ENCODE measurements at places on chromosomes 1 and 21.

DNA sequence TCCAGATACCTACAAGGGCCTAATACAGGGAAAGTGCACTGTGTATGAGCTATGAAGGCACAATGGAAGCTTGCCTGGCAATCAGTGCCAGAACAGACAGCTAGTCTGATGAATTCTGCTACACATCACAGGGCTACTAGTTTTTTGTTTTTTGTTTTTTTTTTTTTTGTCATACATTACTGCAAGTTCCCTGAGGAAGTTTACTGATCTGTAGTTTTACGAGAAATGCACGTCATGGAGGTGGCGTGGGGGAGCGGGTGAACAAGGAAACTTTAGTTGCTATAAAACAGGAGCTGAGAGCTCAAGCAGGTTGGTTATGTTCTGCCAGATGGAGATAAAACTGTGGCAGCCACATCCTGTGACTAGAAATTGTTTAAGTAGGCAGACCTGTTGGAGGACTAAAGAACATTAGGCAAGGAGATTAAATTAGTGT, 17.7 kb downstream of the PTPRC start:
- no peak for DNase-seq

DNA sequence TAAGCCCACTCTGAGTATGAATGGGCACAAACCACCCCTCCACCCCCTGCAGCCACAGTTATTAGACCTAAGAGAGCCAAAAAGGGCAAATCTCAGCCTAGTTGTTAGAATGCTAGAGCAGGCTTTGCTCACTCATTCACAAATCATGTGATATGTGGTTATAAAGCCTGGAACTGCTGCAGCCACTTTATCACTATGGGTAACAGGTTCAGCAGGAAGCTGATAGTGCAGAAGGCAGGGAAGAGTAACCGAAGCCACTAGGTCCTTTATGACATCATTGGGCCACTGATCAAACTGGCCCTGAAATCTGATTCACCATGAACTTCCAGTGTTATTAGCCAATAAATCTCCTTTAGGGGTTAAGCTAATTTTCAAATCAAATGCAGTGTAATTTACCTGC, 134.7 kb downstream of the GRIK1 start:
- DNase-seq, result no peak

DNA sequence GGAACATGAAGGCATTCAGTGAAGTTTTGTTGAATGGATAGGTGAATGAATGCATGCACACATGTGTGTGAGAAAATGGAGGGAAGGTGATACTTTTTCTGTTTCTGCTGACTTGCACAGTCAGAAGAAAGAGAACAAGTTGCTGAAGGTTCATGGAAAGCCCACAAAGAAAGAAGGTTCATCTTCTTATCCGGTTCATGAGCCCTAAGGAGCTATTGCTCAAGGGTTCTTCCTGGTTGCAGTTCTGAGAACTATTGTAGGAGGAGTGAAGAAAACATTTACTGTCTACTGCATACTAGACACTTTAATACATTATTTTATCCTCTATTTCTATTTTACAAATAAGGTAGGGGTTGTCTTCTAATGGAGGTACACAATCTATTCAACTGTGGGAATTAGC, 13.4 kb upstream of the NIBAN1 start:
- DNase-seq, result no peak

DNA sequence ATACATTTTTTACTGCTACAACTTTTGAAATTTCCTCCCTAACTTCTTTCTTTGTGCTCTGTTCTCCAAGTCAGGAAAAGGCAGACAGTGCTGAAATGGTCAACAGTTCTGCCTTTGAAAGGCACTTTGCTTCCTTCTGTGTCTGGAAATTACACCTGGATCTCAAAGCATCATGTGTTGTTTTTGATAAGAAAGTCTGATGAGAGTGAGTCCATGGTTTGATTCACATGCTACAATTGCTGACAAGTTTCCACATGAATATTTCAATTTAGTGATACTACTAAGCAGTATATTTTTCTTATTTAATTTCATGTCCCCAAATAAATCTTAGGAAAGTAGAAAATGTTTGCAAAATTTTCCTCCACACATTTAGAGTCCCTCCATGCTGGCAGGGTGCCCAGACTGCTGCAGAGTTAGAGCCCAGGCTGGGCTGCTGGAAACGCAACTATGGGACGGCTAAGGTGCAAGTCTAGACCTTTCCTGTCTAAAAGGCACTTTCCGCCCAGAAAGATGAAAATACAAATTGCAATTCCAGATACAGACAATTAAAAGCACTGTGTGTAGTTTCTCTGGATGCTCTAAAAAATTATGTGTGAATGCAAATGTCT, 96.6 kb upstream of the RUNX1 start:
- DNase-seq, result no peak

DNA sequence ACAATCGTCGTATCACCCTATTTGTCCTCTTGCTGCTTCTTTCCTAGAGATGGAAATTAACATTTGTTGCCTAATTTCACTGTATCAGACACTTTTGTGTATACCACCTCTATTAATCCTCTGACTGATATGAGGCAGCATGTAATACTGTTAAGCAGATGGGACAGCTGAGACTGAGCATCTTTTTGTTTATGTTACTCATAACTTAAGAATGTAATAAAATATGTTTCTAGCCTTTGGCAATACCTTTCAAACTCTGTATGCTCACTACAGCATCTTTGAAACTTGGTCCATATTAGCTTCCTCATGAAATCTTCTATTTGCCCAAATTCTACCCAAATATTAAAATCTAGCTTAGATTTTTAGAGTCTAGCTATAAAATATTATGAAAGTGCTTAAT, 2.3 kb downstream of the OR14K1 start:
- no peak for DNase-seq

DNA sequence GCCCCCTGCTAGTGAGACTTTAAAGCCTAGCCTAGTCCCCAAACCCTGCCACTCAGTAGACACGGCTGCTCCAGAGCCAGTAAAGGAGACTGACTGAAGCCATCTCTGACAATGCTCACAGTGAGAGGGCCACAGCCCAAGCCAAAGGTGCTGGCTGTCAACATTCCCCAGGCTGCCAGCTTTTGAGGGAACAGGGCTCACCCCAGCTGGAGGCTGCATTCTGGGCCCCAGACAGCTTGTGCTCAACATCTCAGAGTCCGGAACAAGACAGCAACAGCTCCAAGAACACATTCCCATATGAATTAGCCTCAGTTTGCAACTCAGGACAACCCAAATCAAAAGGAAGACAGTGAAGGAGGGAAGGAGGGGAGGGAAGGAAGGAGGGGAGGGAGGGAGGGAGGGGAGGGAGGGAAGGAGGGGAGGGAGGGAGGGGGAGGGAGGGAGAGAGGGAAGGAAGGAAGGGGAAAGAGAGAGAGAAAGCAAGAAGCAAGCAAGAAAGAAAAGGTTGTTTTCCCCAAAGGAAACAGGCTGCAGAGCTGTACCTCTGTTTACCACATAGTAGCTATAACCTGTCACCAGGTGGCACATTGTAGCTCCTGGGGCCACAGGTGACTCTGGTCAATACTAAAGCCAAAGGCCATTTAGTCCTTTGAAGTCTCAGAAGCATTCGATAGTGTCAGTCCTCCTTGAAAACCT, 5.4 kb downstream of the ARTN start:
- no peak for DNase-seq

GRCh38 chr21:14685568-14685967, 139.5 kb upstream of the SAMSN1 start:
- no peak for DNase-seq

GRCh38 chr1:160427625-160428024, 27.3 kb downstream of the VANGL2 start:
- DNase-seq, result no peak

- no peak for DNase-seq
These were observed 30.5 kb upstream of the FGGY start for GRCh38 chr1:59266180-59266926.

DNA sequence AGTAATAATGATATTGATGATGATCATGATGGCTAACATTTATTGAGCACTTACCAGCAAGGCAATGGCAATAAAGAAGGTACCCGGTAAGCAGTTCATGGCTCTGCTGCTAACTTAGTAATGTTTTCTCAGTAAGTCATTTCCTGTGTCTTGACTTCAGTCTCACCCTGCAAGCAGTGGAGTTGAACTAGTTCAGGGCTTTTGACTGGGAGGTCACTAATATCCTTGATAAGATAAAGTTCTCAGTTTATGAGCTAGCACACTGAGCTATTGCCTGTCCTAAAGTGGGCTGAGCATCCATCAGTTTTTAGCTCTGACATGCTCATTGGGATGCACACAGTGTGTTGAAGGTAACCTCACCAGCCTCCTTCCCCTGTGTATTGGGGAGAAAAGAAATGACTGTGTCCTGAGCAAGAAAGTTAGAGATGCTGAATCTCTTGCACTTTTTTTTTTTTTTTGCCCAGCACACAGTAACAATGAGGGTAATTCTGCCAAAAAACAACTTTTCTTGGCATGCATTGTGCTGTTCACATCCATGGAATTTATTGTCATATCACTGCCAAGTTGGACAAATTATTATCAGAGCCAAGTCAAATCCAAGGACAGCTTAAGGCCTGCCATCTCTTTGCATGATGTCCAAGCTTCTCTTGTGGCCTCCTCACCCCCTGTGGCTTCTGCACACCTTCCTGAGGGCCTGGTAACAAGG, 55.5 kb upstream of the GADD45A start:
- no peak for DNase-seq

GRCh38 chr1:86466986-86467385, 1.7 kb upstream of the CLCA1 start:
- DNase-seq, result no peak

GRCh38 chr1:10787286-10787685, 9.2 kb downstream of the CASZ1 start:
- no peak for DNase-seq

- DNase-seq, result no peak
These were observed 73.8 kb downstream of the BCAR3 start for GRCh38 chr1:93607814-93608186.

DNA sequence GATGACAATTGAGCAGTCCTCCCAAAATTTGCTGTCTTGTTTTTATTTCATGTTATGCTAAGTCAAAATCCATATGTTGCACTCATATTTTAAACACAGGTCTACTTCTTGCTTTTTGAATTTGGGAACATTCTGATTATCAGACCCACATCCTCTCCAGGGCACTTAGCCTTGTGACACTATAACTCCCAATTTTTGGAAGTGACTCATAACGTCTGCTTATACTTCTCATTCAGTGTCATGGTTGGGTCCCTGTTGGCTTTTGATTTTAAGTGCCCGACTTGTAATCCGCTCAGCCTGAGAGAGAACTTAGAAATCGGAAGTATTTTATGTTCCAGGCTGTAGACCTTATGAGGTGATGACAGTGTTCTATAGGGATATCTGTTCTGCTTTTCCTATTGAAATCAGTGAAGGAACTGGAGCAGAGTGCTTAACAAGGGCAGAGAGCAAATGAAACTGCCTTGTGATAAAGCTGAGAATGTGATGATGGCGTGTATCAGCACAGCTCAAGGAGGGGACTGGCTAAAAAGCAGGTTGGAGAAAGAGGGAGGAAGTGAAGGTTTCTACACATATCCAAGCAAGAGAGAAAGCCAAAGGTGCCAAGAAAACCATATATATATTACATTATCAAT, 136.0 kb downstream of the HLX start:
- DNase-seq, result no peak

- no peak for DNase-seq
These were observed 334 bp downstream of the CTH start for GRCh38 chr1:70411360-70411844.

DNA sequence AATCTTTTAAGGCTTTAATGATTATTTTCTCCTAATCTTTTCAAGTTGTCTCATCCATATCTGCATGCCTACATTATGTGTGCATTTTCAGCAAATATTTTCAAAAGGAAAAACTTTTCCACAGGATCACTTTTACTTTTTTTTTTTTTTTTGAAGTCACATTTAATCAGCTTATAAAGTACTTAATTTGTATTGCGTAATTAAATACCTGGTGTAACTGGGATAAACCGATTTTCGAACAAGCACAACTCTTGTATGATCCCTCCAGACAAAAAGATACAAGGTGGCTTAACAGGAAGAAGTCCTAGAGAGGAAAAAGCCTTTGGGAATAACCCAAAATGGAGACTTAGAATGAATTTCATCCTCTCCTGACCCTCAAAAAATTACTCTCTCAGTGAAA, 1.3 kb upstream of the ATP6V1G3 start:
- no peak for DNase-seq

DNA sequence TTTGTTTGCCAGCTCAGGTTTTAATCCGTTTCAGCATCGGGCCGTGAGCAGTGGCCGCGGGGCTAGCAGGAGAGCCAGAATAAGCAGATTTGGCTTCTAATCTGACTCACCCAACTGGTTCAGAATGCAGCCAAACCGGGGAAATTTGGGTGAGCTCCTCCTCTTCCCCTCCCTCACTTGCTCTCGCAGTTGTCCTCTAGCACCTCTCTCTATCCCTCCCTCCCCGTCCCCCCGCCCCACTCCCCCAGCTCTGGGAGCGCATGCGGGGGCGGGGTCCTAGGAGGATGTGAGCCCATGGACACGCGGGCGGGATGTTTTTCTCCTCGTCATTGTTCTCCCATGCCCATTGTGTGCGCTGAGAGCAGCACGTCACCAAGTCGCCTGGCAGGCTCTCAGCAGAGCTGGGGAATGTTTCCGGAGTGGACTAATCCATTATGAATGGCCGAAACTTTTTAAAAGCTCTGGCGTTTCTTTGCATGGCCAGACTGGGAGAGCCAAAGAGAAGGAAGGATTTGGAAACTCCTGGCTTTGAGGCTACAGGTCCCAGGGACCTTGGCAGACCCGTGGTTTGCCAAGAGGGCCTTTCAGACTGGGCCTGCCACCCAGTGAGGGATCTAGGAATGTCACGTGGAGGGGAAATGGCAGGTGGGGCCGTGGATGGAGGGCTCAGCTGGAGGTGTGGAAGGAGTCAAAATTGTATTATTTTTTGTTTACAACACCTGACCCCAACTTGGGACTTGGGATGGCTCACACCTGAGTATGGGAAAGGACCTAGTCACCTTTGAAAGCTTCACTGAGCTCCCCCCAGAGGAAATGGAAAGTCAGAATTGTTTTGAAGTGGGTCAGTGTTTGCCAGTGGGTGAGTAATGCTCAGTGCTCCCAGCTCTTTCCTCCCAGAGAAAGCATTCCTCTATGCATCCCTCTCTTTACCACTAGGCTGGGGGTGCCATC, 39.2 kb downstream of the CDK18 start:
- no peak for DNase-seq

GRCh38 chr1:63200676-63201075, 121.7 kb upstream of the FOXD3 start:
- no peak for DNase-seq

DNA sequence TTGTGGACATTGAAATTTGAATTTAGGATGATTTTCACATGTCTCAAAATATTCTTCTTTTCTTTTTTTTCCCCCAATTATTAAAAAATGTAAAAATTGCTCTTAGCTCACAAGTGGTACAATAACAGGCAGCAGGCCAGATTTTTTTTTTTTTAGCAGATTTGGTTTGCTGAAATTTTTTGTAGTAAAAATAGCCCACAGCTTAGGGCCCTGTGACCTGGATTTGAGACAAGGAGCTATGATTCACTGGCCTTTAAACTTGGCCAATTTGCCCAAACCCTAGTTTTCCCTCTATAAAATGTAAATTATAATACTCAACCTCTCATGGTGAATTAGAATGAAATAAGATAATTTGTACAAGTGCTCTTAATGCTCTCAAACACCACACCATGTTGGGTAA, 253.8 kb downstream of the DYRK1A start:
- no peak for DNase-seq

GRCh38 chr1:74953622-74954021, 180.6 kb upstream of the LHX8 start:
- no peak for DNase-seq

Data from SK-N-MC (cell line).